ENCODE measurements at places on chromosomes 5 and 9. TPM values are rescaled to one million over a fixed set of nuclear protein-coding genes. Genes with fewer than 3 reads are reported as not detected.
A peak's percentile ranks its signal among the peaks of the same experiment; 100 is the strongest.

DNA sequence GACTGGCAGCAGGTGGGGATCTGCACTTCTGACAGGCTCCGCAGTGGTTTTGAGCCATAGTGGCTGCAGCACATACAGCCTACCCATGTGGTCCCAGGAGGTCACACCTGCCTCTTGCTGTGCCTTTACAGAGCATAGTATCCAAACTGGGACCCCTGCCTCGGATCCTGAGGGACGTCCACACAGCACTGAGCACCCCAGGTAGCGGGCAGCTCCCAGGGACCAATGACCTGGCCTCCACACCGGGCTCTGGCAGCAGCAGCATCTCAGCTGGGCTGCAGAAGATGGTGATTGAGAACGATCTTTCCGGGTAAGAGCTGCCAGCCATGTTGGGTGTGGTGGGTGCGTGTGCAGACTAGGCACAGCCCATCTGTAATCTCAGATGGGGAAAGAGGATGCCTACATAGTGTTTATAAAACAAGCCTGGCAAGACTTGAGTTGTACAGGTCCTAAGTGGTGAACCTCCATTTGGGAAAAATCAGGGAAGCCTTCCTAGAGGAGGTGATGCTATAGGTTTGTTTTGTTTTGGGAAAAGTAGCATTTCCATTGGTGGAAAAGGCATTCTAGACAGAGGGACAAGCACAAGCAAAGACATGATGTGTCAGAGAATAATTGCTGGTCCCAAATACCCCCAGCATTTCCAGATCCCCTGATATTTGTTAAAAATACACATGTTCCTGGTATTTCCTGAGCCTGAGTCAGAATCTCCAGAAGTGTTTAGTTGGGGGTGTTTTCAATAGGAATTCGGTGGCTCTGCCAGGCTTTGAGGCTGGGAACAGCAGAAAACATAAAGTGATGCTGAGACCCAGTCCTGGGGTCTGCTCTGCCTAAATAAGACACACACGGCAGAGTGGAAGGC is 119.2 kb downstream of the DAB2IP start:
- peaks cover 29% of the 10 kb centered on the region for H3K36me3 ChIP-seq
- no peaks in the 10 kb centered on the region for H3K27me3 ChIP-seq
- no peak overlapping the region for H3K27ac ChIP-seq
- no peak overlapping the region for H3K4me3 ChIP-seq
- no peaks in the 10 kb centered on the region for H3K4me1 ChIP-seq

DNA sequence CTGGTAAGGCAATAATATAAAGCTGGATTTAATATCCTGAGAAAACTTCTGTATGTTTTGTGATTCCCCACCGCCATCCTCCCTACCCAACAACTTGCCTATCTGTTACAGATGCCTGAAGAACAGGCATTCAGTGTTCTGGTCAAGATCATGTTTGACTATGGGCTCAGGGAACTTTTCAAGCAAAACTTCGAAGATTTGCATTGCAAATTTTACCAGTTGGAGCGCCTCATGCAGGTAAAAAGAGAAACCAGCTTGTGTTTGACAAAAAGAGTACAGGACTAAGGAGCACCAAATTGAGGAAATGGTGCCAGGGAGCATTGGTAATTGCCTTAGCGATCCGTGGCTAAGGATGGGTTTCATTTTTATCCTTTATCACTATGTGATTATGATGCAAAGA is 40.0 kb downstream of the GPR21 start:
- H3K27ac ChIP-seq = no peak overlapping the region
- H3K27me3 ChIP-seq = no peaks in the 10 kb centered on the region
- H3K4me1 ChIP-seq = no peaks in the 10 kb centered on the region
- peaks cover 16% of the 10 kb centered on the region for H3K36me3 ChIP-seq
- no peak overlapping the region for H3K4me3 ChIP-seq

DNA sequence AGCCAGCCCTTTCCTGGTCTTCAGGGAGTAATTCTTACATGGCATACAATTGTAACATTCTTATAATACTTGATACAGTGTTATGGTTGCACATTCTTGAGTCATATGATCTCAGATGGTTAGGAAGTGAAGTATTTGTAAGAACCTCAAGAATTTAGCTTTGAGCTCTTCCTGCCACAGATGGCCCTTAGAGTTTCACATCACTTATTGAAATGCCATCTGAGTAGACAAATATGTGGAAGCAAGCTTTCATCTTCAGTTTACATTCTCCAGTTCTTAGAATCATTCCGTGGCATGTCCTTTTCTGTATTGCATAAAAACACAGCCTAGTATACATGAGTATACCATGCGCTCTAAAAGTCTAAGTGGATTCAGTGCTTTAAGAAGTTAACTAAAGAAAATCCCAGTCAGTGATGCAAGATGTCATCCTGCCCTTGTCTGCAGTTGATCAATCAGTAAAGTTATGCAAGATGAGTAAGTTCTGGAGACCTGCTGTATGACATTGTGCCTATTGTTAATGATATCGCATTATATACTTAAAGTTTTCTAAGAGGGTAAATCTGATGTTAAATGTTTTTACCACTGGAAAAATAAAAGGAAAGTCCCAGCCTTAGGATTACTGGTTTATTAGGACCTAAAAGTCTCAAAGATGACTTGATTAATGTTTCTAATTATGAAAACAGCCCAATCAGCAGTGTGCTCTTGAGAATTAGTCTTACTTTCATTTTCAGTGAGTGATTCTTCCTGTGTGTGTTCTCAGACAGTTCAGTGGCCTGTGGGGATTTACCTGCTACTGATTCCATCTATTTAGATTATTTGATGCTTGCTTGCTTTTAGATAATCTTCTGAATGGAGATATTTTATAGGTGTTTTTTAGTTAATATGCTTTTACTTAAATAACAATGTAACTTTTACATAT is 29.4 kb downstream of the RHOBTB3 start:
- H3K27me3 ChIP-seq = no peaks in the 10 kb centered on the region
- H3K27ac ChIP-seq = no peak overlapping the region
- H3K4me3 ChIP-seq = no peak overlapping the region

DNA sequence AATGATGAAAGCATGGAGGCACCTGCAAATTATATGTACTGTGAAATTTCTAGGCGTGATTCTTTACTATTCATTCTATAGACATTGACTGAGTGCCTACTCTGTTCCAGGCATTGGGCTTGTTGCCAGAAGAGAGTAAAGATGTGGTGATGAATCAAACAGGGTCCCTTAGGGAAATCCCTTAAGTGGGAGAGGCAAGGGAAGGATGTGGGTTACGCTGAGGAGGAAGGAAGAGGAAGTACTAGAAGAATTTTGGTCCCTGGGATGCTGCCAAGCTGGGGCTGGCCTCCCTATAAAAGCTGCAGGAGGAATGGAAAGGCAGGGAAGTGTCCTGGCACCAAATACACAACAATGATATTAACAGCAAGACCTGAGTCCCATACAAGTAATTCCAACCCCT is 76.7 kb upstream of the SPOCK1 start:
- H3K36me3 ChIP-seq = no peaks in the 10 kb centered on the region
- H3K27me3 ChIP-seq = peaks cover 15% of the 10 kb centered on the region
- no peak overlapping the region for H3K27ac ChIP-seq
- H3K4me3 ChIP-seq = no peak overlapping the region
- no peaks in the 10 kb centered on the region for H3K4me1 ChIP-seq

DNA sequence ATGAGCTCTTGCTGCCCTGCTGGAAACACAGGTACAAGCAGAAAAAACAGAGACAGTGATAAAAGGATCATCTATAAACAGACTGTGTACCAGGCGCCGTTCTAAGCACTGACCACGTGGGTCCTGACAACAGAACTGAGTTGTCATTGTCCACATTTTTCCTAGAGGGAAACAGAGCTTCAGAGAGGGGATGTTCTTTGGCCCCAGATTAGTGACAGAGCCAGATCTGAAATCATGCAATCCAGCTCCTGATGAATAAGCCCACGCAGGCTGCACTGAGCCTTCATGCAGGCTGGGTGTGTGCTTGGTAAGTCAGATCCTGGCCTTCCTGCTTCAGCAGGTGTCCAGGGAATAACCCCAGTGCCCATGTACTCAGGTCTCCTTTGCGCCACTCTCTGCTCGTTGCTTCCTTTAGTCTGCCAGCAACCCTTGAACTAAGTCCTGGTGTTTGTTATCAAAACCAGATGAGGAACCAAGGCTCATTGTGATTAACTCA is 22.8 kb upstream of the TCF7 start:
- no peak for DNase-seq
- no peaks in the 10 kb centered on the region for H3K36me3 ChIP-seq
- no peak overlapping the region for H3K4me3 ChIP-seq
- H3K27me3 ChIP-seq = peaks cover 5% of the 10 kb centered on the region

DNA sequence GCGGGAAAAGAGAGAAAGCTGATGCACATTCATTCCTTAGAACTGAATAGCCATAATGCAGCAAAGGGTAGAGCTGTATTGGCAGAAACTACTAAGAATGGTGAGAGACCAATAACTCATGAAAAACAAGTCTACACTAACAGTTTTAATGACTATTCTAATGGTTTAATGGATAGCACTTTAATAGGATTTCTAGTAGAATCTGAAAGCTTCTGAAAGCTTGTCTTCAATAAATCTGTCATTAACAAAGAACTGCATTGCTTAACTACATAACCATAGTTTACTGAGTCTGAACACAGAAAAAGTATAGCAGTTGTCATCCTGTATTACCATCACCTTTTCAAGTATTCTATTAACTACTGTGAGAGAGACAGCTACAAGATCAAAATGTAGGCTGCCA is 617.8 kb upstream of the DMAC1 start:
- H3K4me1 ChIP-seq = no peaks in the 10 kb centered on the region
- no peak overlapping the region for H3K4me3 ChIP-seq
- no peaks in the 10 kb centered on the region for H3K36me3 ChIP-seq
- no peaks in the 10 kb centered on the region for H3K27me3 ChIP-seq
- DNase-seq = no peak
- no peak overlapping the region for H3K27ac ChIP-seq

- H3K36me3 ChIP-seq = no peaks in the 10 kb centered on the region
- H3K4me3 ChIP-seq = no peak overlapping the region
- no peaks in the 10 kb centered on the region for H3K27me3 ChIP-seq
Observed at GRCh38 chr9:98903961-98904411, 39.7 kb upstream of the COL15A1 start.

DNA sequence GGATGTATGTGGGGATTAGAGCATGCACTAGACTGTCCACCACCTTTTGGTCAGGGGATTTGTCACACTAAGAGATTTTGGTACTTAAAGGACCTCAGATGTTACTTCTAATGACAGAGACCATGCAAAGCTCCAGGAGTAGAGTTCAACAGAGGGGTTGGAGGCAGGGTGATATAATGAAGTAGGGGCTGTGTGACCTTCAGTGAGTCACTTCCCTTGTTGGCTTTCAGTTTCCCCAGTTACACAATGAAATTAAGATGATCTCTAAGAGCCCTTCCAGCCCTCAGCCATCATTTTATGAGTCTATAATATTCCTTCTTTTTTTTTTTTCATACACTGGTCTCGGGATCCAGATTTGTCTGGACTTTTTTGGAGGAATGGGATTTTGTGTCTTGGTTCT is 26.8 kb downstream of the GLRA1 start:
- no peak overlapping the region for H3K27ac ChIP-seq
- H3K4me3 ChIP-seq = no peak overlapping the region
- H3K36me3 ChIP-seq = no peaks in the 10 kb centered on the region
- no peaks in the 10 kb centered on the region for H3K4me1 ChIP-seq

- no peak overlapping the region for H3K27ac ChIP-seq
- H3K36me3 ChIP-seq = no peaks in the 10 kb centered on the region
- no peak overlapping the region for H3K4me3 ChIP-seq
- no peaks in the 10 kb centered on the region for H3K27me3 ChIP-seq
- H3K4me1 ChIP-seq = peaks cover 10% of the 10 kb centered on the region
- no peak for DNase-seq
Observed at GRCh38 chr9:6782981-6783380, 25.2 kb downstream of the KDM4C start.

GLT6D1 gene
- not detected for total RNA-seq

GRCh38 chr5:95615164-95615467 is 4.8 kb upstream of the GPR150 start:
- H3K27ac ChIP-seq = no peak overlapping the region
- no peak for DNase-seq
- no peak overlapping the region for H3K4me3 ChIP-seq
- H3K36me3 ChIP-seq = no peaks in the 10 kb centered on the region
- no peaks in the 10 kb centered on the region for H3K27me3 ChIP-seq
- H3K4me1 ChIP-seq = no peaks in the 10 kb centered on the region

- H3K36me3 ChIP-seq = no peaks in the 10 kb centered on the region
- no peak for DNase-seq
- H3K4me1 ChIP-seq = no peaks in the 10 kb centered on the region
- no peak overlapping the region for H3K27ac ChIP-seq
Observed at GRCh38 chr5:170363671-170364070, 25.5 kb downstream of the KCNMB1 start.

GRCh38 chr5:111447822-111448221 is 64.5 kb downstream of the STARD4 start:
- DNase-seq = no peak
- no peak overlapping the region for H3K27ac ChIP-seq
- H3K4me3 ChIP-seq = no peak overlapping the region
- H3K27me3 ChIP-seq = no peaks in the 10 kb centered on the region
- H3K4me1 ChIP-seq = no peaks in the 10 kb centered on the region

GRCh38 chr9:120510816-120511215 is 69.2 kb downstream of the CDK5RAP2 start:
- H3K4me1 ChIP-seq = no peaks in the 10 kb centered on the region
- no peak overlapping the region for H3K4me3 ChIP-seq
- no peak for DNase-seq
- no peaks in the 10 kb centered on the region for H3K27me3 ChIP-seq
- H3K36me3 ChIP-seq = peaks cover 20% of the 10 kb centered on the region

SHOC1 gene
- 1.1 TPM for total RNA-seq

ACOT12 gene
- total RNA-seq = not detected

DNA sequence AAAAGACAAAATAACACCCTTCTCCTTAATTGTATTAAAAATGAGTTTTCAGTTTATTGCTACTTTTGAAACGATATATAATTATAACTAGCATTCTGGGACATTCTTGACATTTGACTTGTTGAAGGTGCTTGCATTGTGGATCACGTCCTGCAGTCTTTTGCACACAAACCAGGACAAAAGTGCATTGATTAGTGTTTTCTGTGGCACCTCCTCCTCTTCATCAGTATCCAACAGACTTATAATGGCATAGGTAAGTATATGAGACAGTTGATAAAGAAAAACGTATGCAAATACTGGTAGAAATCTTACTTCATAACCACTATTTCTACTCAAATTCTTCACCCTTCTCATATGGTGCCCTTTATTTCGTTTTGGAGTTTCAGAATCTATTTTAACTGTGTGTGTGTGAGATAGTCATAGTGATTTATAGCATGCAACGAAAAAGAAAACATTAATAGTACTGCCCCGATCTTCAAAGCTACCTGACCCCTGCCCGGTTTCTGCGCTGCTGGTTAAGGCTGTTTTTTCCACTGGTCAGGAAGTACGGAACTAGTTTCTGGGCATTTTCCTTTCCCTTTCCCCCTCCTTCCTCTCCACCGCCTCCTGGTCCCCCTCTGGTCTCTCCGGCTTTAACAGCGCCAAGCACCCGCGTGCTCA is 639 bp upstream of the RASA1 start:
- peaks cover 16% of the 10 kb centered on the region for H3K4me1 ChIP-seq
- H3K27me3 ChIP-seq = no peaks in the 10 kb centered on the region
- peak overlapping the region; percentile 72 for H3K4me3 ChIP-seq
- peak overlapping the region; percentile 76 for H3K27ac ChIP-seq

DNAI1 gene
- 1.1 TPM for total RNA-seq

F2RL1 gene
- 119 TPM for total RNA-seq

CDKN2B-AS1 gene
- 1.7 TPM for total RNA-seq

NRARP gene
- total RNA-seq = 22.2 TPM

GABBR2 gene
- total RNA-seq = 0.15 TPM

MRPL22 gene
- total RNA-seq = 68.3 TPM

Measured in HCT116 (cell line).